NCI-H2081 treated with DMSO at 0.1 percent for 48 hours (cell line): ENCODE measurements at places on chromosomes 16 and 17.

DNA sequence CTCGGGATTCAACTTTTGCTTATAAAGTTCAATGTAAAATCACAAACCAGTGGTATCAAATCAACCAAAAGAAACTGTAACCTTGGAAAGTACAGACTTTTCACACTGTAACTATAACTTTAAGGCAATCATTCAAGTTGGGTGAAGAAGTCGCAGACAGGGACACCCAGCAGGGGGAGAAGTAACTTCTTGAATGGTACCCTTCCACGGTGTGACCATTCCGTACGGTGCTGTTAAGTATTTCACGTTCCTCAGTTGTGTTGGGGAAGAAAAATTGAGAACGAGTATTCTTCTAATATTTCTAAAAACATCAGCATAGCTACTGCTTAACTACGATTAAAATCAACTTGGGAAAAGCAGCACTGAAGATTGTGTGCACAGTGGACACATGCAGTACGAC lies 55.8 kb downstream of the MYH10 start:
- no peak for DNase-seq

- no peak for DNase-seq
These were observed 12.8 kb downstream of the ZNF778 start for GRCh38 chr16:89230255-89230654.

DNA sequence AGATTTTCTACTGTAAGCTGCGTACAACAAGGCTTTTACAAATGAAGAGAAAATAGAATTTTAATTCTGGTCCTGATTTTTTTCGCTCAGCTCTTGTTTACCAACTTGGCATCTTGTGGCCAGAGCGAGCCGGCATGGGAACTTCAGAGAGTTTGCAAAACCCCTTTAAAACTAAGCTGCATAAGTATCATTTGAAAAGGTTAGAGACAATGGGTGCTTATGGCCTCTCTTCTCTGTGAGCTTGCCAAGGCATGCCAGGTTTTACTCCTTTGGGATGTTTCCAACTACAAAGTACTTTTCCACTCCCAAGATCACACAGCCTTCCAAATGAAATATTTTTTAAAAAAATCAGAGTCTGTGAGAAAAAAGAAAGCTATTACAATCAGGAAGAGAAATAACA lies 62.4 kb upstream of the FA2H start:
- no peak for DNase-seq

- no peak for DNase-seq
These were observed at the start of gene CX3CL1 for GRCh38 chr16:57372372-57373116. Gene CX3CL1, plus strand, starts transcription at chr16:57372490. Its CDS starts 79 bp downstream, at chr16:57372569.

GRCh38 chr16:87056551-87056950 lies 260.6 kb downstream of the C16orf95 start:
- no peak for DNase-seq

DNA sequence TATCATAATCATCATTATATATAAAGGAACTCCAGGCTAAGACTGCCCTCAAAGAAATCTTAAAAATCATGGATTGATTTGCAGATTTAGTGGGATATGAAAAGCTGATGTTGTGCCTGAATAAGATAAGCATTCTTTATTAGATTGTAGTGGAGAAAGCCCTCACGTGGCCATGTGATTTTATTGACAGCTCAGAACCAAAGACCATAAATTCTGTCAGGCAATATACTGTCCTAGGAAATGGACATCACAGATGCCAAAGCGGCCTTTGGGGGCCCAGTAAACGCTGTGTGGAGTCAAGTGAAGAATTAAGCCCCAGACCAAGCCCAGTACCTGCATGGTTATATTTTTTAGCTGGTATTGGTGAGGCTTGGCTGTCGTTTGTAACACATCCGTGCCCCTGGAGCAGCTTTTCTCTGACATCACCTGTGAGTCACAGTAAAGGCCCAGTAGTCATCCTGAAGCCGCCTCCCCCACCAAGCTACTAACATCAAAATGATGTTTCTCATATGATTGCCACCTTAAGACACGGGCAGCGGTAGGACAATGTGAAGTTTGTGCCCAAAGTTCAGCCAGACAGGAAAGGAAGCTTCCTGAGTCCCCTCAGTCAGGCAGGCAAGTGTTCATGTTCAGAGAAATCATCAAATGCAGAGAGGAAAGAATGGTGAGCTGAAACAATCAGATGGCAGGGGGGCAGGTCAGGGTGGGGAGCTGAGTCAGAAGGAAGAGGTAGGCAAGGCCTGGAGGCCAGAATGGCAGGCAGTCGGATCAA lies 209.4 kb downstream of the IRX3 start:
- no peak for DNase-seq

GRCh38 chr17:82383411-82383810 lies 11.8 kb downstream of the UTS2R start:
- DNase-seq = no peak

GRCh38 chr16:82295290-82296201 lies 125.5 kb upstream of the MPHOSPH6 start:
- DNase-seq = no peak

GRCh38 chr17:7080456-7081041 lies 498 bp upstream of the CLEC10A start:
- no peak for DNase-seq

DNA sequence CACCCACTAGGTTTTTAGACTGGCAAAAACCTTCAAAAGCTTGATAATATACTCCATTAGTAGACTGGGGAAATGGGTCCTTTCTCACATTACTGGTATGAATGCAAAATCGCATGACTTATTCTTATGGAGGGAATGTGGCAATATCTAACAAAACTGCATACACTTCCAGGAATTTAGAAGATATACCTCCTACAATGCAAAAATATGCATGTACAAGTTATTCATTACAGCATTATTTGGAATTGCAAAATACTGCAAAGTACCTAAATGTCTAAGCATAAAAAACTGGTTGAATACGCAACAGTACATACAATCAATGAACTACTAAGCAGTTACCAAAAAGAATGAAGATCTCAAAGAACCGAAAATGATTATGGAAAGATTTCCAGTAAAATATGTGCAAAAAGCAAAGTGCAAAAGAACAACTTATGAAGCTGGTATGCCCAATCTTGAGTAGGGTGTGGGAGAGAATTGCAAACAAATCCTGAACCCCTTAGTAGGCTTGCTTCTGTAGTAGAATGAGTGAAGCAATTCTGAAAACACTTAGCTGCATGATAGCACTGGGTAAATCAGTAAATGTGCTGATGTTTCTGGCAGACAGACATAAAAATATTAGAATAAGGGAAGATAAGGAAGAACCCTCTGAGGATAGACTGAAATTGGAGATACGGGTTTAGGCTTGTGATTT lies 180.1 kb downstream of the PARN start:
- no peak for DNase-seq

GRCh38 chr17:11900041-11900476 lies 97.2 kb downstream of the ZNF18 start:
- no peak for DNase-seq

DNA sequence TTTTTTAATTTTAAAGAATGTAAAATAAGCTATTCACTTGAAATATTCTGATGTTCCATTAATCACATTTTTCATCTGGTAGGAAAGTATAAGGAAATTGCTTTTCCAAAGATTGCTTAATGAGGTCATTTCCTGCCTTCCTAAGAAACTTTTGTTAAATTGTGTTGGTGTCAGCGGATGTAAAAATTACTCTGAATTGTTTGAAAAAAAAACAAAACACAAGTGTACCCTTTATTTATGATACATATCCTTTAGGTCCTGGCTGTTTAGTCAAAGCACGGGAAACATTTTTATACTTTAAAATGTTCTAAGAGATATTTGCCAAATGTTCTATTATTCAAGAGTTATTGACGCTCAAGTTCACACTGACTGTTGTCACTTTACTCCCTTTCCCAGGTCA lies 1357.4 kb upstream of the GOT2 start:
- no peak for DNase-seq

DNA sequence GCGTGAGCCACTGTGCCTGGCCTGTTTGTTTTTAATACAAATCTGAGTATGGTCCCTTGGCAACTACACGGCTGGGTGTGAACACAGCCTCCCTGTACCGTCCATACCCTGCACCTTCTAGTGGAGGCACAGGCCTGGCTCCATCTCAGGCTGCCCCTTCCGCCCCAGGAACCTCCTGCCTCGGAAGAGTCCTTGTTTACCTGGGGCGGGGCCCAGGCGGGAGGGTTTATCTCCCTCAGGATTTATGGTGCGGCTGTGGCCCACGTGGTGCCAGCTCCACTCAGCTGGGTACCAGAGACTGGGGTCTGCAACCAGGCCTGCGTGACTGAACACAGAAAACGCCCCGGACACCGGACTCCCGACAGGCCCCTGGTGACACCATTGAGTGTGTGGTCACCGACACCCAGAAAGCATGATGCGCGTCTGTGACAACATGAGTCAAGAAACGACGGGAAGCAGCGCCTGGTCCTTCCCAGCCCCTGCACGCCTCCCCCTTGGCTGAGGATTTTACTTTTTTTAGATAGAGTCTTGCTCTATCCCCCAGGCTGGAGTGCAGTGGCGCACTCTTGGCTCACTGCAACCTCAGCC lies 19.0 kb downstream of the UNKL start:
- DNase-seq = no peak

GRCh38 chr16:9755081-9755480 lies 427.1 kb downstream of the GRIN2A start:
- no peak for DNase-seq

DNA sequence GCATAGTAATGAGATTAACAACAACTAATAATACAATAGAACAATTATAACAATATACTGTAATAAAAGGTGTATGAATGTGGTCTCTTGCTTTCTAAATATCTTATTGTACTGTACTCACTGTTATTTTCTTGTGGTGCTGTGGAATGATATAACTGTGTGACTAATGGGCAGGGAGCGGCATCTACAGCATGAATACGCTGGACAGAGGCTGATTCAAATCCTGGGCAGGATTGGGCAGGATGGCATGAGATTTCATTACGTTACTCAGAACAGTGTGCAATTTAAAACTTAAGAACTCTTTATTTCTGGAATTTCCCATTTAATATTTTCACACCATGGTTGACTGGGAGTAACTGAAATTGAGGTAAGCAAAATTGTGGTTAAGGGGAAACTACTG lies 1239.8 kb upstream of the GOT2 start:
- no peak for DNase-seq

DNA sequence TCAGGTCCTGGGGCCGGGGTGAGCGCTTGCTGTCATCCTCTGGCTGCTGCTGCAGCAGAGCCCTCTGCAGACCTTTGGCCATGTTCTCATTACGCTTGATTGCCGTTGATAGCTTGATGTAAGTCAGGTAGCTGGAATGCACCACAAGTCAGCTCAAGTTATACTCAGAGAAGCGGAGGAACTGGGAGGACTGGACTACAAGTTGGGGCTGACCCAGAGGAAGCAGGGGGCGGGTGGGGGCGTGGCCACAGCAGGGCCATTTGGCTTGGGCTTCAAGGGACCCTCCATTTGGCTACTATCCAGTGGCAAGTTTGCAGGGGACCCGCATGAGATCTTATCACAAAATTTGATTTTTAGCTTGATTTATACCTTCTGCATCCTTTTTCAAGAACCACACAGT lies 19.0 kb upstream of the EVPL start:
- DNase-seq = no peak

- DNase-seq = no peak
These were observed 1.4 kb upstream of the HS3ST3B1 start for GRCh38 chr17:14299280-14300141.

- no peak for DNase-seq
These were observed 12.3 kb downstream of the ITGAL start for GRCh38 chr16:30484887-30485286.

DNA sequence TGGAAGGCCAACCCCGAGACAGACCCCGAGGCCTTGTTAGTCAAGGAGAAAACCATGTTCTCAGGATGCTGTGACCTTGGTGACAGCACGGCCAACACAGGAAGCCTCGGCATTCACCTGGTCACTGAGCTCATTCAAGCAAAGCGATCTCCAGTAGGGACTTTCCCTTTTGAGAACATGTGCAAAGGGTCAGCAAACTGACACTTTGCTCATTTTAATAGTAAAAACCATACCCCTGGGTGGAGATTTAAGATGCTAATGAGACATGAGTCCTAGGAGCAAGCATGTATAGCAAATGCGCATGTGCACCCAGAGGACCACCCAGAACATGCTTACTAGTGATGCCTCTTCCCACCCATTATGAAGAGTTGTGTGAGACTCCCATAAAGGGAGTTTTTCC lies 5.7 kb upstream of the SULT1A2 start:
- DNase-seq = no peak

GRCh38 chr17:62870030-62870541 lies 62.0 kb upstream of the MARCHF10 start:
- DNase-seq = no peak

DNA sequence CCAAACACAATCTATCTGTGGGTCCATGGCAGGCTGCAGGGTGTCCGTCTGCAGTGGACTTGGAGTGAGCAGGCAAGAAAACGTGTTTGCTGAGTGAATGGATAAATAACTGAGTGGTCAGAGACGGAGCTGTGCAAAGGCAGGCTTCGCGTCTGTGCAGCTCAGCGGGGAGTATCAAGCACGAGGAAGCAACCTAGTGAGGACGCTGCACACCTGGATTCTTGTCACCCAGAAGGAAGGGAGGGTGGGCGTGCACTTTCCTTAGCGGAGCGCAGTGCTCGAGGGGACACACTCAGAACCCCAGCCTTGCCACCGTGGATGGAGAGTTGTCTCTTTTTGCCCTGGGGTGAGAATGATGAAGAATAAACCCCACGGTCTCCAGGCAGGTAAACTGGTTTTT lies 1.5 kb upstream of the RCVRN start:
- DNase-seq = no peak

DNA sequence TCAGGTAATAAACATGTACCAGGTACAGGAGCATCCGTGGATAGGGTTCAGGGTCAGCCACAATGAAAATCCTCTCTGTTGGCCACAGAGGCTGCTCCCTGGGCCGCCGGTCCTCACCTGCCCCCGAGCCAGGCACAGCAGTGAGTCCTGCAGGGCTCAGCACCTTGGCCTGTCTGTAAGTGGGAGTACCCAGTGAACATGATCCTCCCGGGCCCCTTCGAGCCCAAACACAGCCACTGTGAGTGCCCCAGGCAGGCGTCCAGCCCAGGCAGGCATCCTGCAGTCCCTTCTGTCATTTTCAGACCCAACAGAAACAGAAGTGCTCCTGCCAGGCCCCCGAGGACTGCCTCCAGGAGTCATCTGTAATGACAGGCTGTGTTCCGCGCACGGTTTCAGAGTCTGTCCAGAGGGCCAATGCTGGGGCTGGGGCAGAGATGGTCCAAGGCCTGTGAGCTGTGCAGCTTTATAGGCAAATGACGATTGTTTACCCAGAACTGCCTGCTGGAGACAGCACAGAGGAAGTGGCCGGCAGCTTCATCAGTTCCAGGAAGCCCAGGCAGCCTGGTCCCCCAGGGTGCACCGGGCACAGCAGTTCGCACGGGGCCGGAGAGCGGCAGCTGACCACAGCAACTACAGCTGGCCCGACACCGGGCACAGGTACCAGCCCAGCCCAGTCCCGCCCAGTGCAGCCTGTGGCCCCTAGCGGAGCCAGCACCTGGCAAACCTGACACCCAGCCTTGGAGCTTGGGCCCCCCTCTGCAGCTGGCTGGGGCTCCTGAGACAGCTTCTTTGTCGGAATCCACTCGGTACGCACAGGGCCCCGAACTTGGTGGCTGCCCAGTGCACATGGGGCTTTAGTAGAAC lies 13.2 kb downstream of the SLC7A5 start:
- no peak for DNase-seq

- no peak for DNase-seq
These were observed 28.9 kb downstream of the FAM20A start for GRCh38 chr17:68572138-68572842.

GRCh38 chr17:79843474-79843815 lies 4.2 kb upstream of the CBX4 start:
- no peak for DNase-seq

- DNase-seq = no peak
These were observed 4.2 kb upstream of the MXRA7 start for GRCh38 chr17:76714822-76715495.

GRCh38 chr16:56777001-56777400 lies 47.1 kb downstream of the NUP93 start:
- DNase-seq = no peak
